ENCODE measurements at places on chromosomes 1 and 21. TPM values are rescaled to one million over a fixed set of nuclear protein-coding genes. Genes with fewer than 3 reads are reported as not detected.

RNASEL gene
- 5.3 TPM for total RNA-seq

LCE2C gene
- not detected for total RNA-seq

ATAD3C gene
- total RNA-seq, result 1.3 TPM

DNA sequence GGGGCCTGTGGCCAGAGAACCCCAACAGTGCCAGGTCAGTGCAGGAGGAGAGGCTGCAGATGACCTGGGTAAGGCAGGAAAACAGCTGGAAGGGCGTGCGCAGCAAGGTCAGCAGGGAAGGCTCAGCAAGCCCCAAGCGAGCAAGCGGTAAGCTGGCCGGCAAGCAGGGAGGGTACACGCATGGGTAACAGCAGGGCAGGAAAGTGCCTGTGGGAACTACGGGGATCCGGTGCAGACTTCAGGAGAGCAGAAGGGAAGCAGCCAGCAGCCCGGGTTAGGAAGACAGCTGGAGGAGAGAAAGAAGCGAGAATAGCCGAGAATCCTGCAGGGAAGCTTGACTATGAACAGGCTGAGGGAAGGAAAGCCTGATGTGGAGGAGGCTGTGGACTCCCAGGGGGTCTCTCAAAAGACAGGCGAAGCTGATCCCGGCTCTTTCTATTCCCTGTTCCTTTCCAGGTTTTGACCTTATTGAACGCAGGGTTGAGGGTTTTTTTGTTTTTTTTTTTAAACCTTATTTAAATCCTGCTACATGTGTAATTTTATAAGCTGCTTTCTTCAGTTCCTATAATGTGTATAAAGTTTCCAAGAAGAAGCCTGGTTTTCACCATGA lies 20.9 kb downstream of the UMODL1 start:
- DNase-seq, result no peak

NHLH1 gene
- total RNA-seq, result not detected
